ENCODE measurements at places on chromosomes 13 and 19.

- DNase-seq = no peak
Measured at GRCh38 chr13:46617229-46617721, 64.3 kb downstream of the LRCH1 start.

DNA sequence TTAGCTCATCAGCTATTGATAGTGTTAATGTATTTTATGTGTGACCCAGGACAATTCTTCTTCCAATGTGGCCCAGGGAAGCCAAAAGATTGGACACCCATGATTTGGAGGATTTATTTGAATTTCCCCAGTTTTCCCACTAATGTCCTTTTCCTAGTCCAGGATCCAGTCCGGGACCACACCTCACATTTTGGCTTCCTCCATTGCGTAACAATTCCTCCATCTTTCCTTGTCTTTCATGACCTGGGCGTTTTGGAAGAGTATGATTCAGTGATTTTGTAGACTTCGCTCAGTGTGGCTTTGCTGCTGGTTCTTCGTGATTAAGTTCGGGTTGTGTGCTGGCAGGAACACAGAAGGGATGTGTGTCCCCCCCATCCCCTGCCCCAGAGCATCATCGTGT is 3.3 kb upstream of the ATP4A start:
- DNase-seq = no peak

DNA sequence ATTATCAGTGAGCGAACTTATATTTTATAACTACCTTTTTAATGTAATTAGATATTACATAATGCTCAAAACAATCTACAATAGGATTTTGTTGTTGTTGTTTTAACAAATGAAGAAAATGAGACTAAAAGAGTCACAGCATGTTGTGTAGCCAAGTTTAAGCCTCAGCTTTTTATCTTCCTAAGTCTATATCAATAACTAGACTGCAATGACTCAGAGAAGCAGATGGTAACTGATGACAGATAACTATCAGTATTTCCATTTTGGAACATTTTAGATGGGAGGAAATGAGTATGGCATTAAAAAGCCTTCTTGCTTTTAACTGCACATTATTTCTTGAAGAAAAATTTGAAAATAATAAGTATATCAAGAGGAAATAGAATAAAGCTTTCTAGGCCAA is 825.2 kb downstream of the SLITRK1 start:
- no peak for DNase-seq

DNA sequence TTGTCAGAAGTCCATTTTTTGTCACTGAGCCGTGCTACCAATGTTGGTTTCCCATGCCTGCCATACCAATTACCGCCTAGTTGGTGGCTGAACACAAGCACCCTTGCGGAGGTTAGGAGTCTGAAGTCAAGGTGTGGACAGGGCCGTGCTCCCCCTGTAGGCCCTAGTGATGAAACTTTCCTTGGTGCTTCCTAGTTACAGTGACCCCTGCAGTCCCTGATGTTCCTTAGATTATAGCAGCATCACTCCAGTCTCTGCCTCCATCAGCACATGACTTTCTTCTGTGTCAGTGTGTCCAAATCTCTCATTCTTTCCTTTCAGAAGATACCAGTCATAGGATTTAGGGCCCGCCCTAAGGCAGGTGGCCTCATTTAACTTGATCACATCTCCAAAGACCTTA is 99.0 kb downstream of the MYO16 start:
- DNase-seq = no peak

- DNase-seq = no peak
Measured at GRCh38 chr19:13574933-13575332, 68.7 kb upstream of the CACNA1A start.

GRCh38 chr13:38494445-38494844 is 144.8 kb downstream of the UFM1 start:
- DNase-seq = no peak

- no peak for DNase-seq
Measured at GRCh38 chr19:43564800-43565199, 10.5 kb downstream of the XRCC1 start.

GRCh38 chr13:88592105-88592504 is 920.9 kb downstream of the SLITRK5 start:
- DNase-seq = no peak

All from vagina (tissue), 2 donors.